LHCN-M2 (cell line): ENCODE measurements at places on chromosomes 5 and 9. TPM values are rescaled to one million over a fixed set of nuclear protein-coding genes. Genes with fewer than 3 reads are reported as not detected.
A peak's percentile ranks its signal among the peaks of the same experiment; 100 is the strongest.

Gene SLC30A5
- total RNA-seq, result 42.9 and 53.7 TPM in 2 replicates

Gene SH3TC2
- total RNA-seq, result 3.6 and 4.4 TPM in 2 replicates

- DNase-seq, result no peak
Measured at GRCh38 chr5:71573591-71573990, 13.5 kb upstream of the MCCC2 start.

- no peak for DNase-seq
Measured at GRCh38 chr9:93996863-93997262, 41.7 kb upstream of the BARX1 start.

- peak; percentile 29 for DNase-seq
Measured at GRCh38 chr9:129567842-129568559, 52.9 kb downstream of the C9orf50 start.

- no peak for DNase-seq
Measured at GRCh38 chr5:149391524-149391923, 12.4 kb upstream of the IL17B start.

Gene PCDHB12
- total RNA-seq, result 3.1 and 3.6 TPM in 2 replicates
